Stimulated activated CD4-positive, alpha-beta T cell treated with anti-CD3 and anti-CD28 coated beads, Interleukin-4, amount 100 ng/mL, for 1 hour (primary cell): ENCODE measurements at places on chromosomes 3 and 15.
A peak's percentile ranks its signal among the peaks of the same experiment; 100 is the strongest.

GRCh38 chr3:135213822-135214221 is 418.8 kb downstream of the EPHB1 start:
- no peak for DNase-seq

DNA sequence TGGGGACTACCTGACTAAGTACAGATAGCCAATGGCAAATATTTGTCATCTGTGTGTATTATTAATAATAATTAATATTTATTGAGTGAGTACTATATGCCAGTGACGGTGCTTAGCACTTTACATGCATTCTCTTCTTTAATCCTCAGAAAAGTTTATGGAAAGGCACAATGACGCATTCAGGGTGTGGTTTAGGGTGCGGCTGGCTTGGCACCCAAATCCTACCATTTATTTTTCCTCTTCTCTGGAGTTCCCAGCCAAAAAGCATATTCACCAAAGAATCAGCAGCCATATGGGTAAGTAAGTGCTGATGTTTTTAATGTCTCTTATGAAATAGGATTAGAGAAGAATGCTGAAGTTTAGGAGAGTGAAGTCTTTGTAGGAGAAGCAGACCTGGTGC is 140.4 kb upstream of the TP63 start:
- no peak for DNase-seq

GRCh38 chr15:80693682-80694610 is 1.2 kb upstream of the ABHD17C start:
- no peak for DNase-seq

DNA sequence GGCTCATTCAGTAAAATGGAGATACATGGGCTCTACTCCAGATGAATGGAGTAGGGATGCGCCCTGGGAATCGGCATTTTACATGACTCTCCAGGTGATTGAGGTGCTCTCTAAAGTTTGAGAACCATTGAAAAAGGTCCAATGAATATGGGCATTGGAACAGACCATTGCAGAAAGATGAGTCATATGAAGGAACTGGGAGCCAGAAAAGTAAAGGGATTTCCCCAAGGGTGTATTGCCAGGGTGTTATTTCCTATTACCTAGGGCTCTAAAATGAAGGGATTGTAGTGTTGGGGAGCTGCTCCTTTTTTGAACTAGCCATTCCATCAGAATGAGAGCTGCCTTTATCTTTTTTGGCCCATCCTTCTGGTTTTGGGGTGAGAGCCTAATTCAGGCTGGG is 21.7 kb downstream of the CLDN11 start:
- no peak for DNase-seq

GRCh38 chr3:16789344-16790120 is 95.2 kb upstream of the PLCL2 start:
- DNase-seq, result no peak

- no peak for DNase-seq
Observed at GRCh38 chr3:52866427-52866826, 30.9 kb downstream of the STIMATE start.

- no peak for DNase-seq
Observed at GRCh38 chr3:143437405-143437804, 317.8 kb downstream of the CHST2 start.

DNA sequence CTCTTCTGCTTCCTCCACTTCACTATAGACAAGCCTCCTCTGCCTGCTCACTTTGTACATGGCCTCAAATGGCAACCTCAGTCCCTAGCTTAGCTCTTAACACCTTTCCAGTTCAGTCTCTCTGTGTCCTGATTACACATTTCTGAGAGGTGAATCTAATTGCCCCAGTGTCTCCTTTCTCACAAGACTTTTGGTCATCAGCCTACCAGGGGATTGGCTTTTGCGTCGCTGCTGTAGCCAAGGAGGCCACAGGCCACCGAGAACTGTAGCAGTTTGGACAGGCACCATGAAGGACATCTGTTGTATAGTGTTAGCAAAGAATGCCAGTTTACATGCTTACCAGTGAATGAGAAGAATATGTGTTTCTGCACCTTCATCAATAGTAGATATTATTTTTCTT is 8.5 kb downstream of the IREB2 start:
- no peak for DNase-seq

GRCh38 chr3:87435926-87436620 is 159.7 kb upstream of the POU1F1 start:
- DNase-seq, result no peak

DNA sequence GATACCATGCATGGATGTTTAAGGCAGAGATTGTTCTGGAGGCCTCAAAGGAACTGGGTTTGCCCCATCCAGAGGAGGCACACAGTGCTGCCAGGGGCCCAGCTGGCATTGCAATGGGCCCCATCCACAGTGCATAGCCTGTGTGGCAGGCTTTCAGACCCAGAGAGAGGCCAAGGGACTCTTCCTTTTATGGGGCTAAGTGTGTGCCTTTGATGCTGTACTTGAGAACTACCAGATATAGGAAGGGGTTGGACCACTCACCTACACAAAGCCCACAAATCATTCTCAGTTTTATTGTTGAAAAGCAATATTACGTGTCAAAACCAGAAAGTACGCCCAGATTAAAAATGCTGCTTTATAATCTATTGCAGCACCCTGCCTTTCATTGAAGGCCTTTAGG is 134.9 kb downstream of the EPHB1 start:
- no peak for DNase-seq

DNA sequence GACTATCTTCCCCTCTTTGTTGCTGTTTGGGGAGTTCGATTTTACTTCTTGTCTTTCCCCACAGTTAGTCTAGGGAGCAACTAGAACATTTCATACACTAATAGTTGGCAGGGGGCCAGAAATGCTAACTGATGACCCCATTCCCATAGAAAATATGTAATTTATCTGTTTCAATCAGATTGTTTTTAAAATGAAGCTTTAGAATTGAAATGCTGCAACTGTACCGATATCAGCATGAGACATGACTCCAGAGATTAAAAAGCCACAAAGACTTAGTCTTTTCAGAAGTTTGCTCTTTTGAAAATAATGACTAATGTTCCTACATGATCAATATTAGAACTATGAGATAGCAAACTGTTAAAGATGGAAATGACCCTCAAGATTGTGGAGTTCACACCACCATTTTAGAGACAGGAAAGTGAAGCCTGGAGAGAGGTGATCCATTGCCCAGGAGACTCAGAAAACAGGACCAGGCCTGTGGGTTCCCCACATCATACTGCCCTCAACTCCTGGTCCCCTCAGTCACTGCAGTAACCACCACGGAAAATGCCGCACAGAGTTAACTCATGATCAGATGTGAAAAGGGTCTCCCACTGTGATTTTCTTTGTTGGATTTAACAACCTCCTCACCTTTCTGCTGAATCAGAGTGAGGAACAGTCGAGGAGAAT is 130.3 kb downstream of the CHDH start:
- DNase-seq, result no peak

GRCh38 chr3:16140116-16140893 is 34.2 kb upstream of the GALNT15 start:
- no peak for DNase-seq

DNA sequence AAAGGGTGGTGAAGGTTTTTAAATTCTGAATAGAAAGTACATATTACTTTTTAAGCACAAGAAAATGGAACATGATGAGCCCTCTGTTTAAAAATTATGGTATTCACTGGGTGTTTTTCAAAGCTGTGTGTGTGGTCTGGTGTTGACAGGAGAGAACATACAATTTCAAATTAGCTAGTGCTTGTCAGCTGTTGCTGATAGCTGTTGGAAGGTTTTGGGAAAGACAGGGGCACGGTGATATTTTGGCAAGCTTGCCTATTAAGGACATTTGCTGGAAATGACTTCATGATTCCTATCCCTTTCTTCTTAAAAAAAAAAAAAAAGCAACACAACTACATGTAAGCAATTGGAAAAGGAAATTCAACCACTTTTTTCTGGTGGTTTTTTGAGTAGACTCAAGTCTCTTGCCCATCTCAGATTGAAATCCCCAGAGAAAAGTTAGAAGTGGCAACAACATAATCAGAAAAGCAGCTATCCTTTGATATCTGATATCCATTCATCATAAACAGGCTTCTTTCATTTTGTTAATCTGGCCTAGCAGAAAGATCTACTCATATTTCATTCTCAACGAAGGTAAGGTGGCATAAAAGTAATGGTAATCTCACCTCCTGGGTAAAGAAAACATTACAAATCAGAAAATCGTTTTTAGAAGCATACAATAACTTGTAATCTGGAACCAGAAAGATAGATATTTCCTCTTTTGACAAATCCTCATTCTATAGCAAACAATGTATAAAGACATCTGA is 130.0 kb downstream of the RBMS3 start:
- no peak for DNase-seq

DNA sequence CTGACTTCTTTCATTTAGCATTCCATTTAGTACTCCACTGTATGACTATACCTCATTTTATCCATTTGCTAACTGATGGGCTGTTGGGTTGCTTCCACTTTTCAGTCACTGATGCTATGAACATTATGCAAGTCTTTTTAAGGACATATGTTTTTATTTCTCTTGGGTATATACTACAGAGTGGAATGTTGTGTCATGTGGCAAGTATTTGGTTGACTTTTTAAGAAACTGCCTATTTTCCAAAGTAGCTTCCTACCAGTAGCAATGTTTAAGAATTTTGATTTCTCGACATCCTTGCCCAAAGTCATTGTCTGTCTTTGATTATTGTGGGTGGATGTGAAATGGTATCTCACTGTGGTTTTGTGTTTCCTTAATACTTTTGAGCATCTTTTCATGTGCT is 110.1 kb upstream of the TPM1 start:
- DNase-seq, result no peak

GRCh38 chr3:34008836-34009809 is 210.7 kb downstream of the PDCD6IP start:
- DNase-seq, result no peak

GRCh38 chr3:53195602-53196574 is 34.9 kb downstream of the PRKCD start:
- peak; percentile 65 for DNase-seq

- no peak for DNase-seq
Observed at GRCh38 chr3:155948476-155948875, 78.0 kb downstream of the GMPS start.

- peak; percentile 16 for DNase-seq
Observed at GRCh38 chr3:121431726-121432517, 113.9 kb downstream of the POLQ start.

- no peak for DNase-seq
Observed at GRCh38 chr15:62887113-62887570, 155.4 kb upstream of the TPM1 start.

DNA sequence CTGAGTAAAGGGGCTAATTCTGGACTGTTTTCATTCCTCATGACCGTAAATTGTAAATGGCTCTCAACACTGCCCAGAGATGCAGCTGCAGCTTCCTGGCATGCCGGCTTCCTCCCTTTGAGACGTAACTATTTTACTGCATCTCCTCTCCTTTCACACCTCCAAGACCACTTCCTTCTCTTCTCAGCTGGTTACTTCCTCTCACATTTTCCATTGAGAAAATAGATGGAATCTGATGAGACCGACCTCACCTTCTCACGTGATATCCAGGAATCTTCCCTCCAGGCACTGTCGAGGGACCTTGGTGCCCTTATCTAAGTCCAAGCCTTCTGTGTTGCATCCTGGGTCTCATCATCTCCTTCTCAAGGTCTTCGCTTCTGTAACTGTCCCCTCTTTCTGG is 12.7 kb downstream of the LYSMD4 start:
- DNase-seq, result no peak

GRCh38 chr3:127375151-127375930 is 87.5 kb upstream of the PRR20G start:
- DNase-seq, result no peak

DNA sequence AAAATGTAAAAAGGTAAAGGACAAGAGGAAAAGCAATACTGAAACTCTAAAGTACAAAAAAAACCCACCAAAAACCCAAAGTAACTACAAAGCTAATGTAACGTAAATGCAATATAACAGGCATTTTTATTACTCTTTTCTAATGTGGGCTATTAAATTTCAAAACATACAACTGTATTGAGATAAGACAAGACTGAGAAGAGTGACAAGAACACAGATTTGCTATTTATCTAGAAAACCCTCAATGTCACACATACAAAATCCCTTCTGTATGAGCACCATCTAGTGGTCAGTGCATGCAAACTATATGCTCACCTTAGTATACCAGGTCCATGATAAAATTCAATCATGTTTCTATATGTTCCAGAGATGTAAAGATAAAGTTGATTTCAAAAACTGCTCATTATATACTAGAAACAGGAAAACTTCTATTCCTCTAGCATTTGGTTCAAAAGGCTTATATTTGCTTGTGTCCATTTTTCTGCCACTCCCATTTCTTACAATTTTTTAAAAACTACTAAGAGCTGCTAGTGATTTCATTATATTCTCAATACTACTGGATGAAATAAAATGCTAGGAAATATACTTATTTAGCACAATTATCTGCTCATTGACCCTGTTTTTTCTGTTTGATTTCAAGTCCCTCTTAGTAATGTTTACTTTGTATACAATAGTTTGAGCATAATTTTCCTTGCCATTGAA is 111.4 kb downstream of the DLG1 start:
- no peak for DNase-seq

DNA sequence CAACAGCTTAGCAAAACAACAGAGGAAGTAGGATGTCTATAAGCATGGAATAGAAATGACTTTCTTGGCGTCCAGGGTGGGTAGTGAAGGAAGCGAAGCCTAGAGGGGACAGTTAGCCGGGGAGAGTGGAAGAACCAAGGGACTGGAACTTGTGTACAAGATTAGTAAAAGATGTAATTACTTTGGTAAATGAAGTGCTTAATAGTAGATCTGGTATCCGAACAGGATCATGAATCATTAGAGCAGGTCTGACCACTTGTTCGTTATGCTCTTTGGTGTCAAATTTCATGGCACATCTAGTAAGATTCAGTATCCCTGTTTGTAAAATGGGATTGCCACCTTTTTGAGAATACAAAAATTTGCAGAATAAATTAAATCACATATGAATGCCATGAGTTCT is 112.5 kb upstream of the MLF1 start:
- DNase-seq, result no peak

DNA sequence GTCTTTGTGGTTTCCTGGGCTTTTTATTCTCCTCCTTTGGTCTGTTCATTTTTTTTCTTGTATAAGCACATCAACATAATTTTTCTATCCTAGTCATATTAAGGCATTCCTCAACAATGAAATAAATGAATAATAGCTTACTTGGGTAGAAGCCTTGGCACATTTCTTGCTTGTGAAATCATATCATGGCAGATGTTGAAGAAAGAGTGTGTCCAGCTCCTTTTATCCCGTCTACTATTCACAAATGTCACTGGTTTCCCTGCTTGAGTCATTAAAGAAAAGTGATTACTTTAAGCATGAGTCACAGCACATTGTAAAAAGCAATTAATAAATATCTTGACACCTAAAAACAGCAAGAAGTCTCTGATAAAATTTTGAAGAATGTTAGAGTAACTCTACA is 42.1 kb downstream of the MINAR1 start:
- no peak for DNase-seq

GRCh38 chr15:58066042-58066867 is 744 bp upstream of the ALDH1A2 start:
- DNase-seq, result peak; percentile 55
